Stimulated activated CD4-positive, alpha-beta T cell treated with anti-CD3 and anti-CD28 coated beads, TNF-alpha, amount 100 ng/mL, for 48 hours (primary cell): ENCODE measurements at places on chromosomes 11 and 22.

GRCh38 chr22:25824828-25825423 lies 82.9 kb downstream of the MYO18B start:
- DNase-seq = no peak

- no peak for DNase-seq
These were observed 28.7 kb upstream of the BARX2 start for GRCh38 chr11:129346916-129347315.

DNA sequence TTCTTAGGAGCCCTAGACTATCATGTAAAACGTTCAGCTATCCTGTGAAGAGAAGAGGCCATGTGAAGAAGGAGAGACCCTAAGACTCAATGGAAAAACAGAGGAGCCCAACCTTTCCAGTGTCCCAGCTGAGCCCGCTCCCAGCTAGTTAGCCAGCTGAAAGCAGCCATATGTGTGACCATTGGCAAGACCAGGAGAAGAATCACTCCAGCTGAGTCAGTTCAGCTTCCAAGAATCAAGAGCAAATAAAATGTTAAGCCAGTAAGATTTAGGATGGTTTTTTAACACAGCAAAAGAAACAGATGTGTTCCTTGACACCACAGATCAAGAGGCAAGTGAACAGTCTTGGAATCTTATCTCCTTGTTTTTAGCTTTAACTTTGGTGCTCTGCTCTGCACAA lies 108.0 kb downstream of the CCDC81 start:
- DNase-seq = no peak

DNA sequence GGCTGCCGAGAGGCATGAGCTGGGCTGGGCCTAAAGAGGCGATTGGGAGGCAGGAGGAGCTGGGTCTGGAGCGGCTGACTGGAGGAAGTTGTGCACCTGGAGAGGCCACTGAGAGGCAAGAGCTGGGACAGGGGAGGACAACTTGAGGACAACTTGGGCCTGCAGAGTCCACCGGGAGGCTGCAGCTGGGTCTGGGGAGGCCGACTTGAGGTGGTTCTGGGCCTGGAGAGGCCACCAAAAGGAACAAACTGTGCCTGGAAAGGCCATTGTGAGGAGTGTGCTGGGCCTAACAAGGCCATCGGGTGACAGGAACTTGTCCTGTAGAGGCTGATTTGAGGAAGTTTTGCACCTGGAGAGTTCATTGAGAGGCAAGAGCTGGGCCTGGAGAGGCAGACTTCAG lies 41.5 kb downstream of the OR4C45 start:
- no peak for DNase-seq

DNA sequence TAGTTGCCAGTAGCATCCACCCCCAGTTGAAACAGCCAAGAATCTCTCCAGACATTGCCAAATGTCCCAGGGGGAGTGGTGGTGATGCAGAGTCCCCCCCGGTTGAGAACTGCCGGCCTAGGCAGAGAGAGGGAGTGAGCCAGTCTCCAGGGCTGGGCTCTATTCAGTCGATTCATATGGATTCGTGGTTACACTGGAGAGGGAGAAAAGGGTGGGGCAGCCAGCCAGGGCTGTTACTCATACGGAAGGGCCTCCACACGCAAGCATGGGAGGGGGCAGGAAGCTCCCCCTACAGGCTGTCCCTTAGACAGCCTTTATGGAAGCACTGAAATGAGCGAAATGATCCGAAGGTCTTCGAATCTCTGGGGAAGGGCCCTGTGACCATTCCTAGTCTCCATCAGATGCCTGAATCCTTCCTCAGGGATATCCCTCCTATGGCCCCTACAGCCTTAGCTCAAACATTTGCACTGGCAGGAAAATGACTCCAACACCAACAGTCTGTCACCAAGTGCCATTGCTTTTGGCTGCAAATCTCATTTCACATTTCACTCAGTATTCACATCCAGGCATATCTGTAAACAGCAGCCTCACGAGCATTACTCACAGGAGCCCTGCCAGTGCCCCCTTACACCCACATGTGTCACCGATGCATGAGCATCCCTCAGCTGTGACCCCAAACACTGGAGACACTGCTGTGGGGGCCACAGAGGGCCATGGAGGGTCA lies 18.4 kb upstream of the TLCD5 start:
- no peak for DNase-seq

- no peak for DNase-seq
These were observed 39.6 kb downstream of the CSNK2A3 start for GRCh38 chr11:11313426-11313825.

DNA sequence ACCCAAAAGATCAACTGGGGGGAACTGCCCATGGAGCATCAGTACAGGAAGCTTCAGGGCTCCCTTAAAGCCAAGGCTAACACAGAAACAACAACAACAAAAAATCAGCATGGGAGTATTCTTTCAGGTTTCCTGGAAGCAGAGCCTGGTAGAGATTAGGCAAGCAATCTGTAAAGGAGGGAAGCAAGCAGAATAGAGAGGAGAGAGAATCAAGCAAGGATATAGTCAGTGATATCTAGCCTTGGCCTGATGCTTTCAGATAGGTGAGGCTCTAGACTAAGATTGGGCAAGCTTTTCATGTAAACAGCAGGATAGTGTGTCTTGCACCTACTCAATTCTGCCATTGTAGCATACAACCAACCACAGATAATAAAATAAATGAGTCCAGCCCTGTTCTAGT lies 44.4 kb upstream of the FAT3 start:
- no peak for DNase-seq

GRCh38 chr11:93719310-93719709 lies 22.0 kb downstream of the TAF1D start:
- no peak for DNase-seq

GRCh38 chr11:65887723-65888162 lies 528 bp downstream of the FIBP start:
- DNase-seq = no peak

DNA sequence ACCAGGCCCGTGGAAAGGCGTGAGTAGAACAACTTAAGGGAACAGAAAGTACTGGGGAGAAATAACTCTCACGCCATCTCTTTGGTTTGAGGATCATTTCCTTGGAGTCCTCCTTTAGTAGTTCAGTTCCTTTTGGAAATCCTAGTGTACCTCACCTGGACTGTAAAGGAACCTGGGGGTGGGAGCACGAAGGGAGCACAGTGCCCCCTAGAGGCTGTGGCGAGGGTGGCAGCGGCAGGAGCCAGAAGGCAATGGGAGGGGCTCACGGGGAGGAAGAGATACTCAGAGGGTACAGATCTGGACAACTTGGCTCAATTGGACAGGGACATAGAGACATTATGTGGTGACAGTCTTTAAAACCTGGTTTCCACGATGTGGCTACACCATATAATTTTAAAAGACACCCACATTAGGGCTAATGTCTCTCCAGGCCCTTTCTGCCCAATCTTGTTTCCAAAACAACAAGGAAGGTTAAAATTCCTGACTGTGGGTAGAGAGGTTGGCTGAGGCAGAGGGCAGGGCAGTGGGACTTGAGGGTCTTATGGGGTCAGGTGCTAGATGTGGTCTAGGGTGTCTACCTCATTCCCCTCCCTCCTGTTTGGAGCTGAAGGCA lies 87.0 kb downstream of the CSNK2A3 start:
- DNase-seq = peak; percentile 56

DNA sequence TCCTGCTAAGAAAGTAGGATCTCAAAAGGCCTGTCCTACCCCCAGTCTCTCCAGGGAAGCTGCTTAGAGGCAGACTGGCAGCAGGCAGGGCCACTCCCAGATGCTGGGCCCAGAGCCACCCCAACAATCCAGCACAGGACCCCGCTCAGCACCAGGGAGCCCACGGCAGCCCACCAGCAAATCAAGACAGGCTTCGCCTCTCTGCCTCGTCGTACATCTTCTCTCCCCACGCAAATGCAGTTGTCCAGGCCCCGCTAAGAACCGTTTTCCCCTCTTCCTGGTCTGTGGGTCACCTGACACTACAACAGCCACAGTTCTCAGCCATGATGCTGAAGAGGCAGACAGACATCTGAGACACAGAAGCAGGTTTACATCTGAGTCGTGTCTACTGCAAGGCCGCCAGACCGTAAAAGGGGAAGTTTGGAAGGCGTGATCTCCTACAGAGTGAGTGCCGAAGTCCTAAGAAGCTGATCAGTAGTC lies 51.1 kb downstream of the IGSF9B start:
- DNase-seq = no peak

GRCh38 chr11:44338698-44339529 lies 29.0 kb upstream of the ALX4 start:
- DNase-seq = no peak

DNA sequence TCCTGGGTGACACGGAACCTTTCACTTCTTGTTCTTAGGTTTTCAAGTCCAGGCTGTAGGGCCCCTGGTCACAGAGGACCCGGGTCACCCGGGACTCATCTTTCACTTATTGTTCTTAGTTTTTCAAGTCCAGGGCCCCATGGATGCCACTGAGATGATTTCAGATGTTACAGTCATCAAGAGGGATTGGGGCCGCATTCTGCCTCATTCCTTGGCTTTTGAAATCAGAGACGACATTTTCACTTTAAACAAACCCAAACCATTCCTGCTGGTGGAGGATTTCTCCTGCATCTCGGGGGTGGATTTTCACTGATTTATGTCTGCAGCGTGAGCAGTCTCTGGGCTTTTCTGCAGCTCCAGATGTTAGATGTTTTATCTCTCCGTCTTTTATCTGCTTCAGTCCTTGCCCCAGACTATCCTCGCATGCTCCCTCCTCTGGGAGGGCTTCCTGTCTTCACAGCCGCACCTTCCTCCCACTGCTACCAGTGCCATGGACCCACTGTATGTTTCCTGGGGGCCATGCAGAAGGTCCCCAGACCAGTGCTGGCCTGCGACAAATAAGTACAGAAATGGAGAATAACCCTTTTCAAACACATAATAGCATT lies 27.4 kb downstream of the FBLN1 start:
- DNase-seq = no peak

DNA sequence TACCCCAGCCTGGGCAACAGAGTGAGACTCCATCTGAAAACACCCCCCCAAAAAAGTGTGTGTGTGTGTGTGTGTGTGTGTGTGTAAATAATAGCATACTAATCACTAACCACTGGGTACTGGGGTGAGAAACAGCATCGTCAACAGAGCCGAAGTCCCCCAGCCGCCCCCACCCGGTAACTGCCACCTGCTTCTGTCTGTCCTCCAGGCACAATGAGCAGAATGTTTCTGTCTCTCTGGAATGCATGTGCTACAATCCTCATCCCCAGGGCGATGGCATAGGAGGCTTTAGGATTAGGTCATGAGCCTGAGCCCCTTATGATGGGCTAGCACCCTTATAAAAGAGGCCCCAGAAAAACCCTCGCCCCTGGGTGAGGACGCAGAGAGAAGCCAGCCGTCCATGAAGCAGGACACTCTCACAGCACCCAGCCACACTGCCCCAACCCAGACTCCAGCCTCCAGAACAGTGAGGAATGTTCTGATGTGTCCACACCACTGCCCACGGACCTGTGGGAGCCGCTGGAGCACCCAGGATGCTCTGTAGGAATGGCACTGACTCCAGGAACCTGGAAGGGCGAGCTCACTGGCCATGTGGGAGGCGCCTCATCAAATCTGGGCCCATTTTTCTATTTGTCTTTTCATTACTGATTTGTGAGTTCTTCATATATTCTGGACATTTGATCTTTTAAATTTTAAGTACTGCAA lies 9.9 kb downstream of the TTLL8 start:
- DNase-seq = no peak

DNA sequence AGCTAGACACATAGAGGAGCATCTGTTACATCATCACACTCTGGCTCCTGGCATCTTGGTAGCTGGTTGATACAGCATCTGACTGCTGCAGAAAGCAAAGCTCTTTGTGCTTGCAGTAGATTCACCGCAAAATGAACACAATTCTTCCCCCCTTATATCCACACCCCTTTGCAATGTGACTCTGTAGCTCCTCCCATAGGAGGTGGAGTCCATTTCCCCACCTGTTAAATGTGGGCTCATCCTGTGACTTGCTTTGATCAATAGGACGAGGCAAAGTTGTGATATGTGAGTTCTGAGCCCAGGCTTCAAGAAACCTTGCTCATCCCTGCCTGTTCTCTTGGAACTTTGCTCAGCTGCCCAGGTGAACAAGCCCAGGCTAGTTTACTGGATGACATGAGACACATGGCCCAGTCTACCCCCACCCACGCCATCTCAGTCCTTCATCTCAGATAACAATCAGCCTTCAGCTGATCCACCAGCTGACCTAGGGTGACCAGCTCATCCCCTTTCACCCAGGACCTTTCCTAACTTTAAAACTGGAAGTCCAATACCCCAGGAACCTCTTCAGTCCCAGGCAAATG lies 272.2 kb downstream of the TENM4 start:
- no peak for DNase-seq

DNA sequence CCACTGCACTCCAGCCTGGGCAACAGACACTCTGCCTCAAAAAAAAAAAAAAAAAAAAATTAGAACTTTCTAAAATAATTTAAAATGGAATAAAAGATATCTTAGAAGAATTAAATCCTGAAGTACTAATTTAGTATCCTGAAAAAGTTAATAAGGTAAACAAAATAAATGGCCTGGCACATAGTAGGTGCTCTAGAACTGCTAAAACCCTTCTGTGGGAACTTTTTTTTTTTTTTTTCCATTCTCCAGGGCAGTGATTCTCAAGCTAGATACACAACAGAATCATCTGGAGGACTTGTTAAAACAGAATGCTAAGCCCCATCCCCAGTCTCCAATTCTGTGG lies 65.3 kb downstream of the MAML2 start:
- no peak for DNase-seq

DNA sequence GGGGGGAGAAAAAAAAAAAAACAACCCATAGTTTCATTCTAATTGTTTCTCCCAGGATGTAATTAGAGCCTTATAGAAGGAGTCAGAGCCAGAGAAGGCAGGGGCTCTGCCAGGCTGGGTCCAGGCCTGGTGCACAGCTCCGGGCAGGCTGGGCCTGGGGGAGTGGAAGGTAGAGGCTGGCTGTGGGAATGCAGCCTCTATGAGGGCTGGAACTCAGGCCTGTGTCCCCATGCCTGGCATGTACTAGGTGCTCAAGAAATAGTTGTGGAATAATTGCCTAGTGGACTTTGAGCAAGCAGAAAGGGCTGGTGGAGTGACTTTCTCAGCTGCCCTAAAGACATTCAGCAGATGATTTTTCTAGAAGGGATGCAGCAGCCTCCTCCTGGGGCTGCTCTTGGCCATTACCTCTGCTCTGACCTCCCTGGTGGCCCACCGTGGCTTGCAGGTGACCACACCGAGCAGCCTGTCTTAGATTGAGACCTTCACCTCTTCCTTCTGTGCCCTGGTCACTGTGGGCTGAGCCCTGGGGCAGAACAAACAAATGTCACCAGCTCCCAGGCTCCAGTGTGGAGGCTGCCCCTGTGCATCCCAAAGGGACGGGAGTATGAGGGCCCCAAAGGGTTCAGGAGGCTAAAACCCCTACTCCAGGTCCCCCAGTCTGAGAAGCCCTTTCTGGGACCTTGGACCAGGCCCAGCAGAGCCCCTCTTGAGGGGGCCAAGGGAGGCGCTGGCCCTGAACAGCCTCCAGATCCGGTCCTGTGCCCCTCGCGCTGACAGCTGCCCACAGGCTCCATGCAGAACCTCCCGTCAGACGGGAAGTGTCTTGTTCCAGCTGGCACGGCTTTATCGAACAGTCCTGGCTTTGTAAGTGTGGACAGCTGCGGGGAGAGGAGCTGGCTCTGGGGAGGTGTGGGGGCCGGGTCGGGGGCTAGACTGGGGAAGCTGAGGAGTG lies 18.8 kb downstream of the MYEOV start:
- no peak for DNase-seq

- no peak for DNase-seq
These were observed 37.2 kb upstream of the ETS1 start for GRCh38 chr11:128624269-128625175.
